CD4-positive, alpha-beta T cell (primary cell): ENCODE measurements at places on chromosomes 7 and 10. TPM values are rescaled to one million over a fixed set of nuclear protein-coding genes. Genes with fewer than 3 reads are reported as not detected.

DNA sequence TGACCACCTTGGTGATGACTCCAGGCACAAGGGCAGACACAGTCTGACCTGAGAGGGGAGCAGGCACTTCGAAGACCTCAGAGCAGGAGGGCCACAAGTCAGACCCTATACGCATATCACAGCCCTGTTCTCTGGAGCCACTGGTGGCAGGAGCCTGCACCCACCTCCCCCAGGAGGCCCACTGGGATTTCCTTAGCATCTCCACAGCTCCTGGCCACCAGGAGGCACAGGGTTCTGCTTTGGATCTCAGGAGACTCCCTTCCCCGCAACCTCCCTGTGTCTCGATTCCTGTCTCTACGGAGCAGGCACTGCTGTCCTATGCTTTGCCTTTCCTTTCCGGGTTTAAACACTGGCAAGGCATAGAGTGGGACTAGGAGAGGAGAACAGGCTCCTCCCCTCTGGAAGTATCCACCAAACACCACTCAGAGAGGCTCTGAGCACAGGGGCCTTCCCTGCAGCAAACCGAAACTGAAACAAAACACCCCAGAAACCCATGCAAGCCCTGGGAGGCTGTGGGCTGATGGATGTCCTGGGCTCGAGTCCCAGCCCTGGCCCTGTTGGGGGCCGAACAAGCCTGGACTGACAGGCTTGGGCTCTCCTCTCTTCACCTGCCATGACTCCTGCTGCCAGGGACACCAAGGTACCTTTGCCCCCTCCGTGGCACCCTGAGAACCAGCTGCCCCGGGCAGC, 166.3 kb downstream of the NEURL1 start:
- DNase-seq, result peak; percentile 35

DNA sequence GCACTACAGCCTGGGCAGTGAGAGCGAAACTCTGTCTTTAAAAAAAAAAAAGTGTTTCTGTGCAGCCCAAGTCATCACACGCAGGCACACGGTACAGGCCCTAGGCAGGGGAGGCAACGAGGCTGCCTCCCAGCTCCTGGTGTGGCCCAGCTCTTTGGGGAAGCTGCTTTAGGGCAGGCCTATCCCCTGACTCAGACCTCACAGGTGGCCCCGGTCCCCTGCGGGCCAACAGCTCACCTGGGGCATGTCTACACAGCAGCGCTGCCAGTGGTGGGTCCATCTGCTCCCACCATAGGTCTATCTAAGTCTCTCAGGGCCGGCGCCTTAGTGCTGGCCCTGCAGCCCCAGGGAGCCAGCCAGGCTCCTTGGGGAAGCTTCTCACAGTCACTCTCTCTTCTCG, 31.4 kb downstream of the ZAN start:
- DNase-seq, result no peak

DNA sequence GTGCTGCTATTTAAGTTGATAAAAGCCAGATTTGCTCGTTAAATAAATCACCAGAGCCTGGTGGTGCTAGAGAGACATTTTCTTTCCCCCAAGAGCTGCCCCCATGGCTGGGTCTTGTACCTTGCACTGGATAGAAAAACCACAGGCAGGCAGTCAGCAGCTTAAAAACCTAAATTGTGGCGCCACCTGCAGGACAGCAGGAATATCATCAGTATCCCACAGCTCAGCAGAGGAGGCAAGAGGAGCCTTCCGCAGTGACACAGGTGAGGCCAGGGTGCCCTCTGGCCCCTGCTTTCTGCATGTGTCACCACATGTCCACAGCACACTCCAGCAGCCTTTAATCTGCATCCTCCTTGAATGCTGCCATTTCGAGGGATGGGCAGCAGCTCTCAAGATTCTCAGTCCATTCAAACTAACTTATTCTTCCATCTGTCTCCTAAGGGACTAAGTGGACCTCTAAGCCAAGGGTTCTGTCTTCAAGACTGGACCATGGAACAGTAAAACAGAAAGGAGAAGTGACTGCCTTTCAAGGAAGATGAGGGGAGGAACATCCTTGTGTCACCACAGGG, 4.5 kb upstream of the PLXNA4 start:
- DNase-seq, result peak; percentile 84

DNA sequence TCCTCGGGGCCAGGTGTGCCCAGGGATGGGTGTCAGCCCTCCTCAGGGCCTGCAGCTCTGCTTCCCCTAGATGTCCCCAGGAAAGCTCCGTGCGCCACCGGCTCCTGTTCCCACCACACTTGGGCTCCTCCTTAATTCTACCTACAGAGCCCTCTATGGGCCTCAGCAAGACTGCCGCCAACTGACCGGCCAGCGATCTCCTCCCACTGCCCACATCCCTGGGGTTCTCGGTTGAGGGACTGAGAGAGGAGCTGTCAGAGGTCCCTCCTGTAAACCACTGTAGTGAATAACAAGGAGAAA, 5.3 kb upstream of the LDB3 start:
- no peak for DNase-seq

GRCh38 chr10:128498378-128498730, 372.1 kb upstream of the MKI67 start:
- no peak for DNase-seq

DNA sequence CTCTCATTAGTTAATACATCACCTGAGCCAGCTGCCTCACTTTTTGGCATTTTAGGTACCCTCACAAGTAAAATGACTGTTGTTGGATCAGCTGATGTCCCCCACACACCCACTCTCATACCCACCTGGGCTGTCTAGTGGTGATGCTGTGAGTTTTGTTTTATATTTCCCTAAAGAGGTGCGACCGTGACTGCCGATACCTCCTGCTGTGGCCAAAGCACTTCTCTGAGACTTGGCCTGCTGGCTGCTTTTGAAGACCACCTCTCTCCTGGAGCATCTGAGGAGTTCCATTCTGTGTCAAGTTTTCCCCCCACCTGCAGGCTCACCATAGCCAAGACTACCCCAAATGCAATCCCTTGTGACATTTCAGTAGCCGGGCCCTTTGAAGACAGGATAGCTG, 6.4 kb upstream of the ACSL5 start:
- DNase-seq, result no peak

DNA sequence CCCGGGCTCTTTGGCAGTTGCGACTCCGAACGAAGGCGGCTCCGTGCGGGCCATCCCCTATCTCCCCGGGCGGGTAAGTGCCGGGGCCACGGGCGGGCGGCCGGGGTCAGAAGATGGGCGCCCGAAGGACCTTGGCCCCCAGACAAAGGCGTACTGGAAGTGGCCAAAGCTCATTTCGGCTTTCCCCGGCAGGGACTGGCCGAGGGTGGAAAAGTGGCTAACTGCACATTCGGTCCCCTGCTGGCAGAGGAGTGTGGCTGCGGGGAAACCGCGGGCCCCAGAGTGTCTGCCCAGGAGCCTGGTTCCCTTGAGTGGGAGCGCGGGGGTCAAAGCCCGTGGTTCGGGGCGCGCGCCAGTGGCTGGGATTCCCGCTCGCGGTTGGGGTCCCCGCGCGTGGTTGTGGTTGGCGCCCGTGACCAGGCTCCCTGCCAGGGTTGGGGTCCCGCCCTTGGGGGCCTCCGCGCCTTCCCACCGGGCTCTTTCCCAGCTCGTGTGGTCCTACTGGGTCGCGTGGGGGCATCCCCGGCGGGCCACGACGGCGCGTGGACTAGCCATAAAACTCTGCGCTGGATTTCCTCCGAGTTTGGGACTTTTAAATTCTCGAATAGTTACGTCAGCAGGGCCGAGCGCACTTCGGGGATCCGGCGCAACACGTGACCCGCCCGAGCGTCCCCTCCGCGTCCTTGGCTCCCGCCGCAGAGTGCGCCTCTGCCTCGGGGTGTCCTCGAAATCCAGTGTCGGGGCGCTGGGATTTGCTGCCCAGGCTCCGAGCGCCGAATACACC, 124.4 kb downstream of the TACC2 start:
- no peak for DNase-seq

- DNase-seq, result no peak
These were observed 499.4 kb downstream of the RPS24 start for GRCh38 chr10:78533098-78533497.

DNA sequence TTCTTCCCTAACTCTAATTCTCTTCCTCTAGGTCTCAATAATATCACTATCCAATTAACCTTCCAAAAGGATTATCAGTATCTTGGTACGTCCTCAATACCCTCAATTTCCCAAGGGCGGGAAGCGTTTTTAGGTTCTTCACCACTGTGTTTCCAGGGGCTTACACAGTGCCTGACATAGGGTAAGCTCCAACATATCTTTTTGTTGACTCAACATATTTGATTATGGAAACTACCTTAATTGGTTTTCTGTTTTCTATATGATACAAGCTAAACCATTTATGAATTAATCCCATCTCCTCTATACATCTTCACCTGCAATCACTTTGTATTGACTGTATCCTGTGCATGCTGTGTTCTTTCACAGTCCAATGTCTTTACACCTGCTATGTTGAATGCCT, 987.3 kb downstream of the GRID1 start:
- DNase-seq, result no peak

DNA sequence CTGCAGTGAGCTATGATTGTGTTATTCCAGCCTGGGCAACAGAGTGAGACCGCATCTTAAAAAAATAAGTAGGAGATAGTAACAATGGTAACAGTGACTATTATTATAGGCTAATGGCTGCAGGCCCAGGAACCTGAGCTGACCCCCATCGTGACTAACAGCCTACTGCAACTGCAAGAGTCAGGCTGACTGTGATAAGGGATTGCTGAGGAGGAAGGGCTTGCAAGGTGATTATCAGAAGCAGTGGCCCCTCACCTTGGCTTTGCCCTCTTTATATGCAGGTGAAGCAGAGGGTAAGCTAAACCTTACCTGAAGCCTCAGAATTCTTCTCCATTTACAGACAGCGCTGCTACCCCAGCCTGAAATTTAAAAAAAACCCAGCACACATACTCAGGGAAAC, 83.9 kb upstream of the SDK1 start:
- no peak for DNase-seq

GRCh38 chr10:7605565-7606295, 61.0 kb downstream of the ITIH5 start:
- no peak for DNase-seq

- DNase-seq, result no peak
These were observed 32.4 kb downstream of the ANXA11 start for GRCh38 chr10:80172896-80173295.

RASSF4 gene
- 0.88 TPM for total RNA-seq

PRKCQ gene
- 43.4 TPM for total RNA-seq

INMT gene
- 0.36 TPM for total RNA-seq

VSTM4 gene
- 0.05 TPM for total RNA-seq
